ENCODE measurements at places on chromosomes 3 and 15. TPM values are rescaled to one million over a fixed set of nuclear protein-coding genes. Genes with fewer than 3 reads are reported as not detected.
A peak's percentile ranks its signal among the peaks of the same experiment; 100 is the strongest.

Gene PDIA3
- total RNA-seq = 193 TPM

Gene P2RY12
- not detected for total RNA-seq

Gene IL17RE
- 5.9 TPM for total RNA-seq

GRCh38 chr15:52551762-52552161, 17.1 kb downstream of the ARPP19 start:
- ATAC-seq = no peak

Gene ATP11B
- 69.1 TPM for total RNA-seq

Gene SOX2
- total RNA-seq = not detected

Gene CYP1A2
- total RNA-seq = not detected

- no peak for ATAC-seq
These were observed 23.3 kb upstream of the TMEM158 start for GRCh38 chr3:45249391-45249790.

DNA sequence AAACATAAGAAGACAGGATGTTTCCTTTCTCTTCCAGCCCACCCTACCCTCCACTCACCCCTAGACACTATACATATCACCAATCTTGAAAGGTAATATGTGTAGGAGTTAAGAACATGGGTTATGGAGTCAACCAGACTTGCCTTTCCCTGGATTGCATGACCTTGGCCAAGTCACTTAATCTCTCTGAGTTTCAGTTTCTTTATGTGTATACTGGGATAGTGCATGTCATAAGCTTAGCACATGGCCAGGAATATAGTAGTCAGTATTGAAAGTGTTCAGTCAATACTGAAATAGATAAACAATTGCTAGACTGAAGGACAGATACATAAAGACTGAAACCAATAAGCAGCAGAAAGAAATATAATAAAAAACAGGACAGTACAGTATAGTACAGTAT, 283.2 kb upstream of the STT3B start:
- ATAC-seq = peak; percentile 45

Gene CHDH
- total RNA-seq = 1.1 TPM

GRCh38 chr3:63538919-63539318, 113.6 kb upstream of the SNTN start:
- no peak for ATAC-seq
